Activated T-helper 17 cell treated with anti-CD3 and anti-CD28 coated beads, Interleukin-2, amount 50 U/mL, for 72 hours (primary cell): ENCODE measurements at places on chromosomes 2 and 18. TPM values are rescaled to one million over a fixed set of nuclear protein-coding genes. Genes with fewer than 3 reads are reported as not detected.

Gene PXDN
- not detected for total RNA-seq

Gene CTAGE1
- total RNA-seq: not detected

Gene TRABD2A
- 28.6 TPM for total RNA-seq

GRCh38 chr2:33670392-33670937 is 71.4 kb upstream of the FAM98A start:
- ATAC-seq: no peak

DNA sequence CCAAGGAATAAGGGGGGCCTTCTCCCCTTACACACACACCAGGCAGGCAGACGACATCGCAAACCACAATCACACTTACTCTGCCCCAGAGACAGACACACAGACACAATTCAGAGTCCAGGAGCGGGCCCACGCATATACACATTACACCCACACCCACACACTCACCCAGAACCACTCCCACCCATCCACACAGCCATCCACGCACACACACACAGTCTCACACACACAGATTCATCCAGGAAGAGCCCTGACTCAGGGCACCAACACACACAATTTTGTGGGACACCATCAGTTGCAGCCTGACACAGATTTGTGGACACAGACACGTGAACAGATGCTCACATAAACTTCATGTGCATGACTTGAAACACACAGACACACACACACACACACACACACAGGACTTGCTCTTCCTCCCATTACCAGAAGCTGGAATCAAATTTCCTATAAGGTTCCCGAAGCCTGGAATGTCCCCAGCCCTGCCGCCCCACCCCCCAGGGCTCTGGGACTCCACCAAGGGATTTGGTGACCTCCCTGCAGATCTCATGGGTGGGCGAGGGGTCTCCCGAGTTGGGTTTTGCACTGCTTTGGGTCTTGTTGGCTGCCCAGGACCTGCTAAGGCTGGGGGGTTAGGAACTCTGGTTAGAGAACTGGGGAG is 23.5 kb downstream of the TNS1 start:
- ATAC-seq: no peak
